Stimulated activated CD8-positive, alpha-beta memory T cell treated with anti-CD3 and anti-CD28 coated beads, Interleukin-2, amount 100 ng/mL, for 1 hour (primary cell): ENCODE measurements at places on chromosomes 12 and 14.

- DNase-seq = no peak
These were observed 61.0 kb downstream of the NIN start for GRCh38 chr14:50769863-50770500.

GRCh38 chr12:18419311-18419710, 158.0 kb downstream of the PIK3C2G start:
- DNase-seq = no peak

DNA sequence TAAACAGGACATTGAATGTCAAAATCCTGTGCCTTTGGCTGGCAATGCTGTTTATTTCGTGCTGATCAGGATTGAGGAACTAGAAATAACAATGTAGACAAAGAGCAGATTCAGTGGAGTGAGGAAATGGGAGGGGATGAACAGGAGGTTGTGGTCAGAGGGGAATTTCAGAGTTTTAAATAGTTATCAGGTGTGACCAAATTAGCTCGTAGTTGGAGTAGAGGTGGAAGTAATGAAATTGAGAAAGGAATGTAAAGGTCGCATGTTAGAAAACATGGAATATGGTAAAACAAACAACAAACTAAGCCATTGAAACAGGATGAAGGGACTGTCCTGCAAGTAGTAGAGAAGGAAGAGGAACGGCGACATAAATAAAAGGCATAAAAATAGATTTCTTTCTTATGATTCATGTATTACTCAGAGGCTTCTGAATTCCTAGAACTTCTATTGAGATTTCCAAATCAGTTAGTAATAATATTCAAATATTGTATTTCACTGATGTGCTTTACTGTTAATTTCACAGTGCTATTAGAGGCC, 9.5 kb upstream of the SAV1 start:
- no peak for DNase-seq

DNA sequence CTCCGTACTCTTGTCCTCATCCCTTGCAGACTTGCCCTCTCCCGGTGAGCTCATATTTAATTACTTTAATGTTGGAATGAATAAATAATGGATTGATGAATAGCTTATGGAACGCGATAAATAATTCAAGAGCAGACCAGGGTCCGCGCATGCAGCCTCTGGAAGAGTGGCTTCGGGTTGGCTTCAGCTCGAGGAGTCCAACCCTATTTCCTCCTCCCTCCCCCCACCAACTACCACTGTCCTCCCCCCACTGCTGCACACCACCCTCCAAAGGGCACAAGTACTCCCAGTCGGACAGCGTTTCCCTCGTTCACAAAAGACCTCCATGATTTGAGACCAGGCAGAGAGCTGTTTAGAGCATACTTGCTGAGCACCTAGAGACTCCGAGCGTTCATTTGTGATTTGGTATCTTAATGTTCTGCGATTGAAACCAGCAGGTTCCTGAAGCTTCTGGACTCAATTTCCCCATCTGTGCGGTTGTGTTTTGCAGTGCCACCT, 647 bp upstream of the SIX1 start:
- no peak for DNase-seq

DNA sequence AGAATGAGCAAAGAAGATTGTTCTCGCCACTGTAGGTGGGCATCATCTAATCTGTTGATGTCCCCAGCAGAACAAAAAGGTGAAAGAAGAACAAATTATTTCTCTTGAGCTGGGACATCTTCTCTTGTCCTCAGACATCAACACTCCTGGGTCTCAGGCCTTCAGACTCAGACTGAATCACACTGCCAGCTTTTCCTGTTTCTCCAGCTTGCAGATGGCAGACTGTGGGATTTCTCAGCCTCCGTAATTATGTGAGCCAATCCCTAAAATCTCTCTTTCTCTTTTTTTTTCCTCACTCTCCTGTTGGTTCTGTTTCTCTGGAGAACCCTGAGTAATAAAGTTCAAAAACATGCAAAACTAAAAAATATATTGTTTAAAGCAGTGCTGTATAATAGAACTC, 3.7 kb upstream of the TMPRSS12 start:
- DNase-seq = no peak

DNA sequence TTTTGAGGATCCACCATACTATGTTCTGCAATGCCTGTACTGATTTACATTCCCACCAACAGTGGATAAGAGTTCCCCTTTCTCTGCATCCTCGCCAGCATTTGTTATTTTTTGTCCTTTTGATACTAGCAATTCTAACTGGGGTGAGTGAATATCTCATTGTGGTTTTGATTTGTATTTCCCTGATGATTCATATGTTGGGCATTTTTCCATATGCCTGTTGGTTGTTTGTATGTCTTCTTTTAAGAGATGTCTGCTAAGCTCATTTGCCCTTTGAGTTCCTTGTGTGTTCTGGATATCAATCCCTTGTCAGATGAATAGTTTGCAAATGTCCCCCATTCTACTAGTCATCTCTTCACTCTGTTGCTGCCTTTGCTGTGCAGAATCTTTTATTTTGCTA, 49.0 kb upstream of the MSRB3 start:
- no peak for DNase-seq

DNA sequence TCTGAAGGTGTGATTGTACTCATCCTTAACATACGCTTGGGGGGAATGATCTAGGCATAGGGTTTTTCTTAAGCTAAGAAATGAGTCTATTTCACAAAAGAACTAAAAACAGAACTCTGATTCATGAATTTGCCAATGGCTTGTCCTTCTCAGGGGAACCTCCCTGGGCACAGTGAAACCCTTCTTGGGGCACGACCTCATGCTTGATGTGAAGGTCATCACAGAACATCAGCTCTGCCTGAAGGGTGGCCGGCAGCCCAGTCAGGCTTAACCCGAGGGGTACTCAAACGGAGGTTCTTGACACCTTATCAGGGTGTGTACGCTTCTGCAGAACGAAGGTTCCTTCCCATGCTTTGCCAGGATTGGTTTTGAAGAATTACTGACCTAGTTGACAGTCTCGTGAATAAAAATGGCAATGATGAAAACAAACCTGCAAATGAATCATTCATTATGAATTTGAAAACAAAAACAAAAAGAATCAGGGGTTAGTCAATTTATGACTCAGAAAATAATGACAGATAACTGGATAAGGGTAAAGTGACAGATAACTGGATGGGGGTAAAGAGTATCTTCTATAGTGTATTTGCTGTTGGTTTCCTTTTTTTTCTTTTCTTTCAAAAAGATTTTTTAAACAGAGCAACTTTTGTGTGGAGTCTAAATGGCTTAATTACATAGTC, 86.4 kb downstream of the GALNT8 start:
- DNase-seq = no peak

DNA sequence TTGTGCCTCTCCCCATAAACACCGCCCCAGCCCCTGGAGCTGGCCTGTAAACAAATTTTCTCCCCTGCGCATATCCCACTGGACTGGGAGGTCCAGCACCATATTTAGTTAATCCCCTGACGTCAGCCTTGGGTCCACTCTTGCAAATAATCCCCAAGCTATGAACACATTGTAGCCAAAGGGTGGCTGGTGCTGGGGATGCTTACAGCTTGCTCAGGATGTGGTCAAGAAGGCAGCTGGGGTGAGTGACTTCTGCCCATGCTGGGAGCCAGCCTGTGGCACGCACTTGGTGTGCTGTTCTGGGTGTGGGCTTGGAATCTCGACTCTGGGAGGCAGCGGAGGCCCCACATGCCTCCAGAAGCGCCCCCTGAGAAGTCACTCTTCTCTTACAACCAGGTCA, 32.1 kb downstream of the CMKLR1 start:
- no peak for DNase-seq

- DNase-seq = no peak
These were observed 191.5 kb downstream of the NTF3 start for GRCh38 chr12:5623411-5623810.

DNA sequence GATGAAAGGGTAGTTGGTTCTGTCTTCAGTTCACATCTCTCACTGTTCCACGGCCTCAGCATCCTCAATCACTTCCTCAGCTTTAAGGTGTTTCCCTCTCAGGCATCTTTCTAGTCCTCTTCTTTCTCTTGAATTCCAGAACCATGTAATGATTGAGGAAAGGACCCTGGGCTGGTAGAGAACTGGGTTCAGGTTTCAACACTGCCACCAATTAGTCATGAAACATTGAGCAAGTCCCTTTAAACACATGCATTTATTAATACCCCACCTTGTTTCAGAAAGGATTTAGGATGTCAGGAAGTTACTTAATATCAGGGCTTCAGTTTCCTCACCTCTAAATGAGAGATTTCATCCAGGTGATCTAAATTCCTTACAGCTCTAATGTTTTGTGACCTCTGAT, 7.2 kb downstream of the DMAC2L start:
- no peak for DNase-seq

GRCh38 chr12:121805171-121806008, 1.6 kb downstream of the SETD1B start:
- DNase-seq = no peak

GRCh38 chr14:103949131-103949790, 6.9 kb upstream of the RD3L start:
- DNase-seq = no peak

DNA sequence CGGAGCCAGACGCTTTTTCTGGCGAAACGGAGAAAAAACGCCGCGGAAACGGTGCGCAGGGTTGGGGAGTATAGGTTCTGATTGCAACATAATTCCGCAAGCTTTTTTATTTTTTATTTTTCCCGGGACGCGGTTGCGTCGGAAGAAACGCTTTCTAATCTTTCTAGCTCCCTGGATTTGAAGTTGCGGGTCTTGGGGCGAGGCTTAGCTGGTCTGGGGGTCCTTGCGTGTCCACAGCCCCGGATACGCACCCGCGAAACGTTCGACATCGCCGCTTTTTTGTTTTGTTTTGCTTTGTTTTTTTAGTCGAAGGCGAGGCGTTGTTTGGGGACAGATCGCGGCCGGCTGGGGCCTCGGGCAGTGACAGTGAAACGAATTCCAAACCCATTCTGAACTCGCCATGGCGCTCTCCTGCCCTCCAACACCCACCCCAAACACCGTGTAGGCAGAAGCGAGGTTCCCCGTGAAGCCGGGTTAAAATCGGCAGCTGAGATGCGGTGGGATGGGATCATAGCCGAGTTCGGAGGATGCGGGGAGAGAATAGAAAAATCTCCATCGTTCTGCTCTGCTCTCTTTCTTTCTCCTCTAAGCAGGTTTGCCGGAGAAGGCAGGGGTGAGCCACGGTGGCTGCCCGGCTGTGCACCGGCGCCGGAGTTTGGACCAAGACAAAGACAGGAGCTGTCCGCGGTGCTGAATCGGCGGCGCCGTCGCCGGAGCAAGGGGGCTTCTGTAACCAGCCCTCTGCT, 8.1 kb upstream of the LHX5 start:
- no peak for DNase-seq

- no peak for DNase-seq
These were observed 419.0 kb upstream of the CCDC196 start for GRCh38 chr14:66066981-66067776.

- no peak for DNase-seq
These were observed 102.2 kb downstream of the RASSF9 start for GRCh38 chr12:85733984-85734383.

DNA sequence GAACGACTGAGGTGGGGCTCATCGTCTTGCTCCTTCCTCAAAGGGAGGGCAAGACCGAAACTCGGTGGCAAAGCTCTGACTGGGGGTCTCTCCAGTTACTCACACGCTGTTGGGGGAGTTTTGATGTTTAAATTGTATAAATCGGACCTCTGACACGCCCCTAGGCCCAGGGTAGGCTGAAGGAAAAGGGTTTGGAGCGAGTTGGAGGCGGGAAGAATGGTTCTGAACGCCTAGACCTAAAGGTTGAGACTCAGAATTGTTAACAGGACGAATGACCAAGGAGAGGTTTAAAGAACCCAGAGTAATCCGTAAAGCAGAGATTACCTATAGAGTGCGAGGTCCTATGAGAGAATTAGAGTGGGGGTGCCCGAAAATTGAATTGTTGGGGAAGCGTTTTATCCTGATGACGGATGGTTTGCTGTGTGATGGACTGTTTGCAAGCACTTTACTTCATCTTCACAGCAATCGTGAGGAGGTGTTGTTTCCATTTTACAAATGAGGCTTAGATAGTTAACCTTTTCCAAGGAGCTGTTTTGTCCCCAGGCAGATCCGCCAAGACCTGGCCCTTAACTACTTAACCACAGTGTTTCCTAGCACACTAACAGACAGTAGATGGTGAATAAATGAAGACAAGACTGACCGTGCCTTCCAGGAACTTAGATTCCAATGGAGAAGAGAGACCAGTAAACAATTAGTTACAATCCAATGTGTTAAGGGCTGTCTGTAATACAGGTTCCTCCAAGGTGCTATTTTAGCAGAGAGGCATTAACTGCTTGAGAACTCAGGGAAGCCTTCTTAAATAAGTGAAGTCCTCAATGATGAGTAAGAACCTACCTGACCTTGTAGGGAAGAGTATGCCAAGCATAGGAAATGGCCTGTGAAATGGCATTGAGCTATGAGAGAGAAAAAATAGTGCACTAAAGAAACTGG, 929 bp upstream of the UBE2N start:
- no peak for DNase-seq

GRCh38 chr12:40444174-40444573, 219.4 kb downstream of the LRRK2 start:
- DNase-seq = no peak

- DNase-seq = no peak
These were observed 18.9 kb upstream of the C12orf71 start for GRCh38 chr12:27101290-27101689.

DNA sequence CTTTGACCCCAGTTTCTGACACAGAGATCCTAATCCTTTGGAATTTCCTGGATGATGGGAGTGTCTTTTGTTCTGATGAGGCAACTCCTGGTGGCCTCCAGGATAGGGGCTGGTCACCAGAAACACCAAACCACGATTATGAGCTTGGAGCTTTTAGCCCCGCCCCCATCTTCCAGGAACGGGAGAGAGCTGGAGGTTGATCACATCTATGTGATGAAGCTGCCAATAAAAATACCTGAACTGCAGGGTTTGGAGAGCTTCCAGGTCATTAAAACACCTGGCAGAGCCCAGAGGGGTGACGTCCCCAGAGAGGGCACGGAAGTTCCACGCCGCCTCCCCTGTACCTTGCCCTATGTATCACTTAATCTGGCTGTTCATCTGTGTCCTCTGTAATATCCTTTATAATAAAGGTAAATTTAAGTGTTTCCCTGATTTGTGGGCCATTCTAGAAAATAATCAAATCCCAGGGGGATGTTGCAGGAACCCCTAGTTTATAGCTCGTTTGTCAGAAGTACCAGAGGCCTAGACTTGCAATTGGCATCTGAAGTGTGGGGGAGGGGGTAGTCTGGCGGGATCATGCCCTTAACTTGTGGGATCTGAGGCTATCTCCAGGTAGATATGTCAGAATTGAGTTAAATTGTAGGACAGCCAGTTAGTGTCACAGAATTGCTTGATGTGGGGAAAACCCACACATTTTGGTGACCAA, 21.2 kb downstream of the APPL2 start:
- no peak for DNase-seq

DNA sequence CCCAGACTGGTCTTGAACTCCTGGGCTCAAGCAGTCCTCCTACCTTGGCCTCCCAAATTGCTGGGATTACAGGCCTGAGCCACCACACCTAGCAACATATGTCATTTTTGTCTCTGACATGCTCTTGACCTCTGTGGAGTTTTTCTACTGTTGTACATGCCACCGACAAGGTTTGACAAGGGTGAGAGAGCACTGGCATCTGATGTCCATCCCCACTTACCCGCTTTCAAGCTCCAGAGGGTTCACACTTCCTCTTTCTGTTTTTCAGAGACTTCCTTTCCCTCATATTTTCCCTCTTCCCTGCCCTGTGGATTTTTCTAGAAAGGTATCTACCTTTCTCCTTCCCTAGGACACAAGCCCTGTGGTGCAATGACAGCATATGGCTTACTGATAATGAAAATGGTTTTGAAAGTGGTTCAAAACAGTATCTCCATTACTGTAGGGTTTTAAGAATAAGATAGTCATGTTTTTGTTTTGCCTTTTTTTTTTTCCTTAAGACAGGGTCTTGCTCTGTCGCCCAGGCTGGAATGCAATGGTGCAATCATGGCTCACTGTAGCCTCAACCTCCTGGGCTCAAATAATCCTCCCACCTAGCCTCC, 27.7 kb upstream of the PLEKHG3 start:
- DNase-seq = no peak
